ENCODE measurements at places on chromosomes 5 and 9. TPM values are rescaled to one million over a fixed set of nuclear protein-coding genes. Genes with fewer than 3 reads are reported as not detected.

Gene PPP2R2B
- 4.0 TPM for total RNA-seq

- DNase-seq = no peak
Observed at GRCh38 chr9:38196714-38197113, 127.7 kb upstream of the SHB start.

DNA sequence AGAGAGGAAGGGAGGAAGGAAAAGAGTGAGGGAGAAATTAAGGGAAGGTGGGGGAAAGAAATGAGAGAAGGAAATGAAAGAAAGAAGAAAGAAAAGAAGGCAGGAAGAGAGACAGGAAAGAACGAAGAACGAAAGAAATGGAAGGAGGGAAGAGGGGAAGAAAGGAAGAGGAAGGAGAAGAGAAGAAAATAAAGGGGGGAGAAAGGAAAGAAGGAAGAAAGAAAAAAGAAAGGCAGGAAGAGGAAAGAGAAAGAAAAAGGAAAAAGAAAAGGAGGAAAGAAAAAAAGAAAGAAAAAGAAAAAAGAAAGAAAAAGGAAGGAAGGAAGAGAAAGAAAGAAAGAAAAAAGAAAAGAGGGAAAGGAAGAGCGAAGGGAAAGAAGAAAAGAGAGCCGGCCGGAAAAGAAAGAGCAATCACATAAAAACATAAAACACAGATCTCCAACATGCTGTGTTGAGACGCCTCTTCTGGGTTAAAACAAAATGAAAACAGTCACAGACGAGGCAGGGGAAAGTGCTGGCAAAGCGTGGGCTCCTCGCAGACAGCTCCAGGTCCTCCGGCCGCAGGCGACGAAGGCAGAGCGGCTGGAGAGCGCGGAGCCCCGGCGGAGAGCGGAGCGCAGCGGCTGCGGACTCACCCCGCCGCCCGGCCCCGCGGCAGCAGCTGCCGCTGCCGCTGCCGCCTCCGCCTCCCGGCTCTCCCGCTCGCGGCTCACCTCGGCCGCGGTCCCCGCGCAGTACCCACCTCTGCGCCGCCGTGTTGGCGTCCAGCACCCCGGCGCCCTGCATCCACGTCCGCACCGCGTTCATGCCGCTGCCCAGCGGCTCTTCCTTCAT lies 896 bp downstream of the EBF1 start:
- DNase-seq = peak; percentile 73

Gene NIPAL4
- total RNA-seq = not detected

DNA sequence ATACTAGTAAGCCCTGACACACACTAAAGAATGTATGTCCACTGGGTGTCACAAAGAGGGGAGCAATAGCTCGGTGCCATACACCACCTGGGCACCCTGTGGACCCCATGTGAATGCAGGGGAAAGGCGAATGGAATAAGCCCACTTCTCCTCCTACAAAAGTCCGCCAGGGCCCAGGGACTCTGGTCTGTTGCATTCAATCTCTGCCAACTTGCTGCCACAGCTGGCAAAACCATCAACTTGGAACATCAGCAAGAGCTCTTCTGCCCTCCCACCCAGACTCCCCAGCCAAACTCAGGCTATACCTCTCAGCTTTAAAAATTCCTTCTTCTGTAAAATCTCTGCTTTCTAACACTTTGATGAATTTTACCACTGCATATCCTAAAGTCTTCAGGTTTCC lies 54.5 kb downstream of the PFDN1 start:
- DNase-seq = no peak

DNA sequence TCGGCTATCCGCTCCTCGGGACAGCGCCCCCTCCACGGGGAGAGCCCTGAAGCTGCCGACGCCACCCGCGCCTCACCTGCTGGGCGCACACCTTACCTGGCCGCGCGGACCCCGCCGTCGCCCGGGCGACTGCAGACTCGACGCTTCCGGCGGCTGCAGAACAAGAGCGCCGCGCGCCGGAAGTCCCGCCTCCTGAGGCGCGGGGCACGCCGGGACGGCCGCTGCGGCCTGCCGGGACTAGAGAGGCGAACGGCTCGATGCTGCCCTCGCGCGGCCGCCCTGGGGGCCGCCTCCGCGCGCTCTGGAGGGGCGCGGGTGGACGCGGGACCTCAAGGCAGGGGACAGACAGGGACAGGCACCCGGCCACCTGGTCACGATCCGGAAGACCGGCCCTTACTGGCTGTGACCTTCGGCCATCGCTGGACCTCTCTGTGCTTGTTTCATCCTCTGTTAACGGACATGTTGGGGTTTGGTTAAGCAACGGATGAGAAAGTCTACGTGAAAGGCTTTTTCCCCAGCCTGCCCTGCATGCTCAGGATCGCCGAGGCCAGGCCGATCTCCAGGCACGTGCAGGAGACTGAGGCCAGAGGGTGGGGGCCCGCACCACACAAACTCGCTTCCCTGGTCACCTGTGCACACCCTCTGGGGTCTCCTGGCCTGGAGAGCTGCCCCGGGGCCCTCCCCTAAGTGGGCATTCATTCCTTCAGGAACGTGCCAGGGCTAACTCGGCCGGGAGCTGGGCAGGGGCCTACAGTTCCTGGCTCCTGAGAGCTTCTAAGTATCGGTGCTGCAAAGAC lies at the start of gene SNAPC4:
TSS of gene SNAPC4 (minus strand) at position 133 of the 797 bp plus-strand sequence. CDS start 1,742 bp downstream, outside the sequence.
- DNase-seq = peak; percentile 89

DNA sequence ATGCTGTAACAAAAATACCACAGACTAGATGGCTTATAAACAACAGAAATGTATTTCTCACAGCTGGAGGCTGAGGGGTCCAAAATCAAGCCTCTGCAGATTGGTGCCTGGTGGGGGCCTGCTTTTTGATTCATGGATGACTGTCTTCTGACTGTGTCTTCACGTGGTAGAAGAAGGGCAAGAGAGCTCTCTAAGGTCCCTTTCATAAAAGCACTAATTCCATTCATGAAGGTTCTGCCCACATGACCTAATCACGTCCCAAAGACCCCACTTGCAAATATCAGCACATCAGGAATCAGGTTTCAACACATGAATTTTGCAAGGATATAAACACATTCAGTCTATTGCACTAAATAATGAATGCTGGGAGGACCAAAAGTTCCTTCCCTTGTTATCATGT lies 278.4 kb downstream of the MARCHF11 start:
- DNase-seq = no peak

- peak; percentile 65 for DNase-seq
Observed at GRCh38 chr5:170631466-170632195, 127.8 kb downstream of the KCNIP1 start.

DNA sequence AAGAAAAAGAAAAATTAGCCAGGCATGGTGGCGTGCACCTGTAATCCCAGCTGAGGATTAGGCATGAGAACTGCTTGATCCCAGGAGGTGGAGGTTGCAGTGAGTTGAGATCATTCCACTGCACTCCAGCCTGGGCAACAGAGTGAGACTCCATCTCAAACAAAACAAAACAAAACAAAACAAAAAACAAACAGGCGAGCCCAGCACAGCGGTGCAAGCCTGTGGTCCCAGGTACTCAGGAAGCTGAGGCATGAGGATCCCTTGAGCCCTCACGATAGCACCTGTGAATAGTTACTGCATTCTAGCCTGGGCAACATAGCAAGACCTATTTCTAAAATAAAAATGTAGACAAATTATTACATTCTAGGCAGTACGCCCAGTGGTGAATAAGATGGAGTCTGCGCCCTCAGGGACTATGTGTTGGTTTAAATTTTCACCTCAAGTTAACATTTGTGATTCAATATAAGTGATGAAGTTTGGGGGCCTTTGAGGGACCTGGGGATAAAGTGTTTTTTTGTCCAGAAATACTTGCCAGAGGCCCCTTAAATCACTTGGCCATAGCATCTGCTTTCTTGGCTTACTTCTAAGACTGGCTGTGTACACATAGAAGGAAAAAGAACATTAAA lies 3.4 kb upstream of the GAPVD1 start:
- no peak for DNase-seq

- DNase-seq = no peak
Observed at GRCh38 chr5:83434946-83435345, 36.6 kb upstream of the VCAN start.

DNA sequence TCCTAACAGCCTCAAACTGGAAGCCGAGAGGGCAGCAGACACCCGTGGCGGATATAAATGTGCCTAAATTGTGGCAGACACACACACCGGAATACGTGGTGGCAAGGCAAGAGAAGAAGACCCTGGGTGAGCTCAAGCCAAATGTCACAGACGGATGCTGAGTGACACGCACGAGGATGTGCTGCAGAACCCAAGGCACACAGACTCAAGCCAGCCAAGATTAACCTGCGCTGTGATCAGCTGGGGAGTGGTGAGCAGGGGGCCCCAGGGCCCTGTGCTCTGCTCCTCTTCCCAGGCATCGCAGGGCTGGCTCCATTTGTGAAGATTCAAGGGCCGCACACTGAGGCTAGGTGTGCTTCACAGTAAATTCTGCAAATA lies 16.4 kb downstream of the SEMA4D start:
- no peak for DNase-seq

DNA sequence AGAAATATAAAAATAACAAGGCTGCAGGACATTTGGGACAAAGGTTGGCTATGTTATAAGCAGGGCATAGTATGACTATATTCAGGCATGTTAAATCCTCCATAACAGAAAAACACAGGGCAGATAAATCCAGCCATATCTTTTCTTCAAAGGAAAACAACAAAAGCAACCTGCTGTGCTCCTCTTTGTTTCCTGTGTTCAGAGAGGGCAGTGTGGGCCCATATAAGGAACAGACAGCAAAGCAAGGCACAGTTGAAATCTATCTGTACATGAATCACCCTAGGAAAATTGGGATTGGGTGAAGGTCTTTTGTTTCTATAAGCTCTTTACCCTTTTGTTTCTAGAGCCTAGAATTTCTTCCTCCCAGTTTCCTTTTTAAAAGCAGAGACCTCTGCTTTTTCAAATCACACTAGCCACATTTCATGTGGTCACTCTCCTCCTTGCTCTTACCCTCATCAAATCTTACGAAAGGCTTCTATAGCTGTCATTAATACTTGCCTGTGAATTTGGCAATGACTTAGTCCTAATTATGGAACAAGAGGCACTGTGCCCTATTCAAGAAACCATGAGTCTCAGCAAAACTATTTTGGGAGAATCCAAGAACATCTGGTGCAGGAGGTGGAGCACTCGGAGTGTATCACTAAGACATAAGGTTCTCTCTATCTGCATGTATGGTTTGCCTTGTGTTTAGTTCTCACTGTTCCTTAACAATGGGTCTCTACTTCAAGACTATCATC lies 1.8 kb downstream of the GZMA start:
- no peak for DNase-seq

Gene PCDHB10
- total RNA-seq = 2.3 TPM

GRCh38 chr5:73623060-73623459 lies 2.9 kb upstream of the ARHGEF28 start:
- no peak for DNase-seq
